ENCODE measurements at places on chromosomes 5 and 9.

DNA sequence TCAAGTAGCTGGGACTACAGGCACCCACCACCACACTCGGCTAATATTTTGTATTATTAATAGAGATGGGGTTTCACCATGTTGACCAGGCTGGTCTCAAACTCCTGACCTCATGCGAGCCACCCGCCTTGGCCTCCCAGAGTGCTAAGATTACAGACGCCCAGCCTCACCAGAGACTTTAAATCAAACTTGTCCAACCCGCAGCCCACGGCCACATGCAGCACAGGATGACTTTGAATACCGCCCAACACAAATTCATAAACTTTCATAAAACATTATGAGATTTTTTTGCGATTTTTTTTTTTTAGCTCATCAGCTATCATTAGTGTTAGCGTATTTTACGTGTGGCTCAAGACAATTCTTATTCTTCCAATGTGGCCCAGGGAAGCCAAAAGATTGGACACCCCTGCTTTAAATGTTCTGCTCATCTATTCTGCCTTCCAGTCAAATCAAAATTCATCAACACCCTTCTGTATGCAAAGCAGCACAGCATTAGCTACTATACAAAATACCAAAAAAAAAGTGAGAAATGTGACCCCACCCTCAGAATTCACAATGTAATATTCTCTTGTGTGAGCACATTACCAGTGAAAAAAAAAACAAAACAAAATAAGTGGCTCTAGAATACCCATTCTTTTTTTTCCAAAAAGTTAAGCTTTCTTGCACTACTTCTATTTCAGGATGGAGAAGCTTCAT, 42.7 kb upstream of the CDC42SE2 start:
- DNase-seq: no peak

DNA sequence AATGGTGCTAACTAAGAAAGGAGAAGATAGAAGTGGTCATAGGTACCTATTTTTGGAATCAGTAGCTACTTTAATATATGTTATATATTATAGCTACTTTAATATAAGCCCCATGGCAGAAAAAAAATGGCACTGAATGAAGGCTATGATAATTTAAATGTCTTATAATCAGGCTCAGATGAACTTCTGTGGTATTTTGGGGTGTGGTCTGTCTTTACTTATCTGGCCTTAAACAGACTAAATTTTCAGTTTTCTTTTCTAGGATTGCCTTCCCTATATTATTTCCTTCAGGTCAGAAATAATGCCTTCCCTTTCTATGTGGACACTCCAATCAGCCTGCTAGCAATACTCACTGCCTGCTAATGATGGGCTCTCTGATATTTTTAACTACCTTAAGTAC, 292.3 kb downstream of the SLF1 start:
- no peak for DNase-seq

DNA sequence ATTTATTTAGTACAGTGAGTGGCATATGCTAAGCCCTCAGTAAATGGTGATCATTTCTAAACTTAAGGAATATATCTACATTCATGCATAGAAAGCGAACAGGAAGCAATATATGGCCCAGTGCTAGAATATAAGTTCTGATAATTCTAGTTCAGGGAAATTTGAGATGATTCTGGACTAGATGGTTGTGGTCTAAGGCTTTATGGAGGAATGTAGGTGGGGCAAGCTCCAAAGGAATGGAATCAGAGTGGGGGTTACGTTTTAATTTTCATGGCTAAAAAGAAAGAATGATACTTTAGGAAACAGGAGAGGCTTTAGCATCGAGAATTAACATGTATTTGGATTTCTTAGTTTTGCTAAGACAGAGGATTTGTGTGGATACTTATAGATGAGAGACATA, 56.1 kb downstream of the MTREX start:
- DNase-seq: no peak

GRCh38 chr5:36739751-36740221, 133.4 kb downstream of the SLC1A3 start:
- peak; percentile 50 for DNase-seq

GRCh38 chr9:134367791-134368490, 41.7 kb downstream of the RXRA start:
- DNase-seq: no peak

DNA sequence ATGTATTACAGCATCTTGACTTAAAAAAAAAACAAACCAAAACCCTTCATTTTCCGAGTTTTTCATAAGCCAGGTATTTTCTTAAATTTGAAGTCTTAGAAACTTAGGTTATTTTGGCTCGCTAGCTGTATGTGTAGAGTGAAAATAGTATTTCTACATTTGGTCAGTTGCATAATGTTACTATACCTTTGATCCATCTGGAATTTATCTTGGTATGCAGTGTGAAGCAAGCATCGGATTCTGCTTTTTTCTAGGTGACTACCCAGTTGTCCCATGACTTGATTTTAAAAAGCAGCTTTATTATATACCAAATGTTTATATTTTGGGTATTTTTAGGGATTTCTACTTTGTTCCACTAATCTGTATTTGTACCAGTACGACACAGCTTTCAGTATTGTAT, 27.7 kb downstream of the UBAP1 start:
- no peak for DNase-seq

DNA sequence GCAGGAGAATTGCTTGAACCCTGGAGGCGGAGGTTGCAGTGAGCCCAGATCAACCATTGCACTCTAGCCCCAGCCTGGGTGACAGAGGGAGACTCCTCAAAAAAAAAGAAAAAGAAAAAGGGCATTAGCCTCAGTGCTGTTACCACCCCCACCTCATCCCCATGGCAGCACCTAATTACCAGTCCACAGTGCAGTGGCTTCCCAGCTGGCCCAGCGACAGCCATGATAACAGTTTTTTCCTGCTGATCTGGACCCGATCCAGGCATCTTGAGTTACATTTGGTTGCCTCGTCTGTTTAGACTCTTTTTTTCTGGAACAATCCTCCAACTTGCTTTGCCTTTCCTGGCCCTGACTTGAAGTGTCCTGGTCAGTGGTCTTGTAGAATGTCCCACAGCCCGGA, 24.4 kb downstream of the NCS1 start:
- no peak for DNase-seq

DNA sequence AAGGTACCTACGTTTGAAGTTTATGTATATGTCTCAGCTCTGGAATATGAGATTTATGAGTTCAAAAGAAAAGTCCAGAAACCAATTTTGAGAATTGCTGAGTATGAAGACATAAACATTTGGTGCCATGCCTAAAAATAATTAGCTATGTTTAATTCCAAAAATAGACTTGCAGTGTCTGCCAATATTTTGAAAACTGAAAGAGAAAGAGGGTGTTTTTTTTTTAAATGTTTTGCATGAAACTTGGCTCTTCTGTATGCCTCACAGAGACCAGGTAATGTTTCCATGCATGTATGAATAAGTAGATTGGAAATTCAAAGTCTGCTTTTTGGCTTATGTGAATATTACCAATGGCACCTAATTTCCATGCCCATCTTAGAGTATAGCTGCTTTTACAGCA, 634.4 kb upstream of the C9orf72 start:
- no peak for DNase-seq

DNA sequence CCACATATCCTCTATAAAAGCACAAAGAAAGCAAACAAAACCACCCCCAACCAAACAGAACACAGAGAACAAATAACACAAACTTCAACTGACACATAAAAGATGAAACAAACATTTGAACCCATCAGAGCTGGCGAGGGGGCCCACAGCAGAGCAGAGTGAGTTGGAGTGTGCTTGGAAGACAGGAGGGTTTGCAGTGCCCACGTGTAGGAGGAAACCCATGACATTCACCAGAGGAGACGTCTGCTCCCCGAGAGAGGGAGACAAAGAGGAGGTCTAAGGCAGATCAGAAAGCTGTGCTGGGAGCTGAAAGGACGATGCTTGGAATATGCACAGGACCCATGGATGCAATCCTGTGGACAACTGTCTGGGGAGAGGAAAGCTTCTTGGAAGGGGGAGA, 27.0 kb downstream of the MRPL36 start:
- DNase-seq: no peak

DNA sequence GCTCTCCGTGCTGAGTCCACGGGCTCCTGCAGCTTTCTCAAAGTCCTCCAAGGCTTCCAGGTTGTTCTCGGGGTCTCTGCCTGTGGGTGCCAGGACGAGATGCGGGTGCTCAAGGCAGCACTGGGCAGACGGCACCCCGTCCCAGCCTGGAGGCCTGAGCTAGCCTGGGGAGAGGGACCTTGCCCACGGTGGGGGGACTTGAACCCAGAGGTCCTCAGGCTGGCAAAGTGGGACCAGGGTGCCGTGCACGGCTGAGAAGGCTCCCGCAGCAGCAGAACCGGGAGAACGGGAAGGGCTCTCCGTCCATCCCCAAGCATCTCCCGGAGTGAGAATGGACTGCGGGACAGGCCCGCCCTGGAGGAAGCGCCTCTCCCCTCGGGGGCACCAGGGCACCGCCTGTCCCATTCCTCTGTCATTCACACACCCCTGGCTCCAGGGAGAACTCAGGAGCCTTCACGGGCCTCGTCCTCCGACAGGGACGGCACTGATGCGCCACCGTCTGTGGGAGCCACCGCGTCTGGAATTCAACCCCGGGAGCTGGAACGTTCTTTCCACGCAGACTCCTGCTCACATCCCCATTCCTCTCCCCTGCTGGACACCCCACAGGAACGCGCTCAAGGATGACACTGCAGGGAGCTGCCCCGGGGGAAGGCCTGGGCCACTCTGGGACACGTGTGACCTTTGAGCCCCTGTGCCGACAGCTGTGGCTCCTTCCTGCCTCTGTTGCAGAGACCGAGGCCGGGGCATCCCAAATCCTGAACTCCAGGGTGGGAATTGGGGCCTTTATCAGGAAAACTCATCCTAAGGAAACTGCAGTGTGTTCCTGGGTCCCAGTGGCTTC, 16.3 kb upstream of the OBP2B start:
- DNase-seq: peak; percentile 61

DNA sequence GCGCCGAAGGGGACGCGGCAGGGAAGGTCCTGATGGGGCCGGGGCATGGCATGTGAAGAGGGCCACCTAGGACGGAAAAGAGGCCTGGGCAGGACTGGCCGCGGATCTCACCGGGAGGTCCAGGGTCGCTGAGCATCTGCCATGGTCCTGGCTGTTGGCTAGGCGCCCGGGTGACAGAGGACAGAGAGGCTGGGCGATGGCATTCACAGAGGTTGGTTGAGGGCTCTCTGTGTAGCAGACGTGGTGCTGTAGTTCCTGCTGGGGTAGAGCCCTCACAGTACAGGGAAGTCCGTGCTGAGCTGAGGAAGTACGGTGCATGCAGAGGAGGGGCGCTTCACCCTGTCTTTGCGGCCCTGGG, 427 bp downstream of the PCYOX1L start:
- peak; percentile 41 for DNase-seq

GRCh38 chr5:180354966-180355365, 1.8 kb upstream of the GFPT2 start:
- DNase-seq: no peak

- DNase-seq: no peak
Measured at GRCh38 chr5:66840511-66841013, 244.4 kb downstream of the MAST4 start.

- no peak for DNase-seq
Measured at GRCh38 chr9:126494264-126494663, 119.5 kb upstream of the LMX1B start.

DNA sequence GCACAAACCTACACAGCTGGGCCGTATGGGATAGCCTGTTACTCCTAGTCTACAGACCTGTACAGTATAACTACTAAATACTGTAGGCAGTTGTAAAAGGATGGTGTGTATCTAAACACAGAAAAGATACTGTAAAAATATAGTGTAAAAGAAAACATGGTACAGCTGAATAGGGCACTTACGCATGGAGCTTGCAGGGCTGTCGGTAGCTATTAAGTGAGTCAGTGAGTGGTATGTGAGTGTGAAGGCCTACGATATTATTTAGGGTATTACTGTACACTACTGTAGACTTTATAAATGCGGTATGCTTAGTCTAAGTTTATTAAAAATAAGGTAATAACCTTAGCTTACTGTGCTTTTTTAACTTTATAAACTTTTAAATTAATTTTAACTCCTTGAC, 1.2 kb downstream of the ZCCHC9 start:
- DNase-seq: no peak

DNA sequence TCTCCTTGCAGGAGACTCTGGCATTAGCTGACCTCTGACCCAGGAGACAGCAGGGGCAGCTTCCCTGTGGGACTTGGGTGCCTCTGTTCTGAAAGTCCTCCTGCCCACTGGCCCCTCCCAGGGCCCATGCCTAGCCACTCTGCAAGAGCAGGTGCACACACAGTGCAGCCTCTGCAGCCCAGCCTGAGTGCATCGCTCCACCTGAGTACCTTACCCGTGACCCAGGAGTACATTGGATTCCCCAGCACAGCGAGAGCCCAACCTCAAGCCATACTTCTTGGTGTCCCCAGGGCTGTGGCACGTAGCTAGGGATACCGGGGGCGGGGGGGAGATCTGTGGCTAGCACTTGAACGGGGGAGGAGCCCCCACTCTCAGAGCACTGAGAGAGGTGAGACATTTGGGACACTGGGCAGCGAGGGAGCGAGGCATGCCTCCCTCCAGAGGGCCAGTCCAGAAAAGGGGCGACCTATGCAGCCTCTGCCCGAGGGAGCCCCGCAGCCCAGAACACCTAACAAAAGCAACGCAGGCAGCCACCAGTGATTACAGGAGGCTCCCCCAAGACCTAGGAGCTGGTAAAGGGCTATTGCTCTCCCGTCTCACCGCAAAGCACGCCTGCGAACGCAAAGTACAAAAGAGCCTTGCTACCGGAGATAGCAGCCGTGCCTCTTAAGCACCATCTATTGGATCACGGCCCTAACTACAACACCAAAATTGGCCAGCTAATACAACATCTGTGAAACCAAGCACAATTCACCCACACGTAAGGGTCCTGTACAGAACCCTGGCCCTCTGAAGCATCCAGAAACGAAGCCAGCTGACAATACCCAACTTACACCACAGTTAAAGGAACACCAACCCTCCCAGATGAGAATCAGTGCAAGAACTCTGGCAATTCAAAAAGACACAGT, 826 bp upstream of the PRDM9 start:
- no peak for DNase-seq

DNA sequence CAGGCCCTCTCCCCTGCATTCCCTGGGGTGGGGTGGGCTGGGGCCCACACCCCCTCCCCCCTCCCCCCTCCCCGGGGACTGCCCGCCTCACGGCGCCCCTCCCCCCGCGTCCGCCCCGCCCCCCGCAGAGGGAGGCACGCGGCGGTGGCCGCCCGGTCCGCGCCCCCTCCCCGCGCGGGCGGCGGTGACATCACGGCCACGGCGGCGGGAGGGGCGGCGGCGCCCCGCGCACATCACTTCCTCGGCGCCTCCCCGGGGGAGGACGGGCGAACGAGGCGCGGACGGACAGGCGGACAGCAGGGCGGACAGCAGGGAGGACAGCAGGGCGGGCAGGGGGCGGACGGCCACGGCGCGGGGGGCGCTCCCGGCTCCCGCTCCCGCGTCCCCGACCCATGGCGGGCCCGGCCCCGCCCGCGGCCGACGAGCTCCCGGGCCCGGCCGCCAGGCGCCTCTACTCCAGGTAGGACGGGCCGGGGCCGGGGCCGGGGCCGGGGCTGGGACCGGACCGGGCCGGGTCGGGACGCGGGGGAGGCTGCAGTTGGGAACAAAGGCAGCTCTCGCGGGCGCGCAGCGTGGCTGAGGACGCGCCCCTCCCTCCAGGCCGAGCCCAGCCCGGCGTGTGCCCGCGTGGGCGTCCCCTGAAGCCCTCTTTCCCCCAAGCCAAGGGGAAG, at the start of gene GPSM1:
GPSM1 (plus strand) TSS at position 236 of the 671 bp plus-strand sequence; CDS start at position 393, 157 bp downstream.
- peak; percentile 66 for DNase-seq

All from heart right ventricle (tissue), 16 donors.